Activated T-helper 17 cell treated with anti-CD3 and anti-CD28 coated beads, Interleukin-2, amount 50 U/mL, for 72 hours (primary cell): ENCODE measurements at places on chromosomes 16 and 17. TPM values are rescaled to one million over a fixed set of nuclear protein-coding genes. Genes with fewer than 3 reads are reported as not detected.

Gene FOXL1
- total RNA-seq: not detected

Gene VAT1L
- not detected for total RNA-seq

Gene CCL8
- not detected for total RNA-seq

Gene GP1BA
- total RNA-seq: not detected

Gene KRTAP2-3
- not detected for total RNA-seq

Gene GRAP
- total RNA-seq: 14.4 TPM

Gene KRT33A
- not detected for total RNA-seq

Gene PIRT
- total RNA-seq: not detected

Gene UBE2G1
- 65.4 TPM for total RNA-seq

Gene TBX2
- not detected for total RNA-seq
